ENCODE measurements at places on chromosomes 5 and 9.

DNA sequence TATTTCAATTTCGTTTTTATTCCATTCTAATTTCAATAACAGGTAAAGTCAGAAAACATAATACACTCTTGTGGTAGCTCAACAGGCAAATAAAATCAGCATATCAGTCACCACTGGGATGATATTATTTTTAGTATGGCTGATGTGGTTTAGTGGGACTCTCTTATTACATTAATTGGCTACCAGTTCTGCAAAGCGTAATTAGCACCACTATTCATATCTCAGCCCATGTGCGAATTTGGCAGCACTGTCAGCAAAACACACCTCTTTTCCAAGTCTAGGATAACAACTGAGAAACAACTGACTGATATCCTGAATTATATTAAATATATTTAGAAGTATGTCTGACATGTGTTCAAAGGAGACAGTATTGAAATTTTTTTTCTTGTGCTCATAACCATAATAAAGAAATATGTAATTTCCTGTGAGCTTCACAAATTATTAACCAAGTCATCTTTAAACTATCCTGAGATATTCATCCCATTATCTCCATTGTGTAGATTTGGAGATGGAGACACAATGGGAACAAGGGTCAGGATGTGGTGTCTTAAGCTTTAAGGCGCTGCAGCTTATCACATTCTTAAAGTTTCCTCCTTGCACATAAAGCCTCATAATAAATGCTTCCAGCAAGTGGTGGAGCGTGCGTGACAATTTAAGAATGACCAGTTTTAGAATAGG, 212.4 kb downstream of the TLE1 start:
- no peak for DNase-seq

GRCh38 chr9:117355542-117355941, 59.3 kb downstream of the ASTN2 start:
- no peak for DNase-seq

DNA sequence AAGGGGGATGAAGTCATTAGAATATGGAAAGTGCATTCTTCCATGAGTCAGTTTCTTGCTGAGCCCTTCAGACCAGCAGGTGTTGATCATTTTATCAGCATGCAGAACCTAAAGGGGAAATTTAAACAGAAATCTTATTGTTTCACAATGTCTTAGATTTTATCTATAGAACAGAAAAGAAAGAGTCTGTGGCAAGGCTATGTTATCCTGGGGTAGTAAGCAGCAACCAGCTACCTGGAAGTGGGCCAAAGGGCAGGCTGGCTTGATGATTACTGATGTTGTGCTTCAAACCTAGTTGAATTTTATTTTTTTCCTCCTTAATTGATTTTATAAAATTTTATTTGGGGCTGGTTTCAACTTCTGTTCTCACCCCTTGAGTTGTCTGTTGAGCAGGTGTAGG, 101.5 kb downstream of the LRRC70 start:
- no peak for DNase-seq

- DNase-seq: no peak
These were observed 973.6 kb upstream of the WWC1 start for GRCh38 chr5:167317884-167318283.

GRCh38 chr5:159058716-159059636, 40.7 kb downstream of the EBF1 start:
- DNase-seq: no peak

DNA sequence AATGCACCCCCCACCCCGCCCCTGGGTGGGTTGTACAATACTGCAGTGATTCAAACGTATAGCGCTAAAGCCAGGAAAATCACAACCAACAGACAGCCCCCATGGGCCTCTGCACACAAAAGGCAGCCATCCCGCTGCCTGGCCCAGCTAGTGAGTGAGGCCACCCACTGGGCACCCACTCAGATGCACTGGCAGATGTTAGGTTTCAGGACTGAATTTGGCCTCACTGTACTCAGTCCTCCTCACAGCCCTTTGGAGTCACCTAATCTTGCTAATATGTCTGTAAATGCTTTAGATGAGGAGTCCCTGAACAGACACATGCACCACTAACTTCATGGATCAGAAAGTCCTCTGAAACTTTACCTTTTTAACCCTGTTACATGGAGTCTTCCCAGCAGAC, 87.7 kb downstream of the FSTL4 start:
- DNase-seq: no peak

- DNase-seq: no peak
These were observed 6.1 kb upstream of the GCNT1 start for GRCh38 chr9:76452839-76453238.

GRCh38 chr5:43530648-43531047, 15.7 kb upstream of the C5orf34 start:
- no peak for DNase-seq

Measured in right renal cortex interstitium (tissue), 3 donors.